ENCODE measurements at places on chromosomes 16 and 17.

GRCh38 chr17:37082985-37083384 lies 134.2 kb downstream of the AATF start:
- no peak for DNase-seq

DNA sequence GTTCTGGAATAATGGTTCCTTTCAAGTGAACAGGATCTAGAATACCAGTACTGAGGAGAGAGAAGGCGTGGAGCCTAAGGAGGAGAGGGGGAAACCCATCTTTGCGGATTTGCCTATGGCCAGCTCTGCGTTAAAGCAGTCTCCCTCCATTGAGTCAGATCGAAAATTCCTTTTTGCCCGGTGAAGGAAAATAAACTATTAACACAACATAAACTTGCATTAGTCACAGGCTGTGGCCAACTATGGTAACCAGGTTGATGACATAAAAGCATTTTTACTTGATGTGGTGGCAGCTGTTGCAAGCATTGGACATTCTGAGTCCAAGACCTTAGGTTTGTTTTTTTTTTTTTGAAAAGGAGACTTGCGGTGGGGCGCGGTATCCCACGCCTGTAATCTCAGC lies 8.9 kb downstream of the LDAF1 start:
- DNase-seq: no peak

DNA sequence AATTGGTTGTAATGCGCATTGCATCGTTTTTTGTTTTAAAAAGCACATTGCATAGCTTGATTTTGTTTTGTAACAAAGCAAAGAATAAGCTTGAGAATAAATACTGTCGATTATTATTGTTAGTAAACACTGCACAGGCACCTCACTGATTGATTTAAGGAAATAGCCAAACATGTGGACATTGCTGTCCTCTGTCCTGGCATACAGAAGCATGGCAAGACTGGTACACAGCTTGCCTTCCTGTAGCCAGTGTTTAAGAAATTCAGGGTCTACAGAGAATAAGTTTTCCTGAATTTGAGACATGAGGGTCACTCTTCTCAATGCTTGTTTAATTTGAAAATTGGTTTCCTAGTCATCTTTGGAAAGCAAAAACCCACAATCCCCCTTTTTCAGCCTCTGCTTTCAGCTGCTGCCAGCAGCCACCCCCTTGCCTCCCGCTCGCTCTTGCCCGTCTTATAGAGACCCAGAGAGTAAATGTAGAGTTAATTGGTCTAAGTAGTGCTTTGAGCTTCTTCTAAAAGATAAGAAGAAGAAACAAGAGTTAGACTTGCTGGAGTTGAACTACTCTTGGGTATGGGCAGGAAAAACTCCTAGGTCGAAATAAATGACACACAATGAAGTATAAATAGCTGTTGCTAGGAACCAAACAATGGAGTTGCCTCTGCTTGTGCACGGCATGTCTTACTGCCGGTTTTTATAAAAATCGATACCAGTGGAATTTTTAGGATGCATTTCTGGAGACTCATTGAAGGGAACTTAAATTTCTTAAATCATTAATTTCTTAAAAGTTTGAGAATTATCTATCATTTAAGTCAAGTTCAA lies 116.6 kb downstream of the MRTFB start:
- no peak for DNase-seq

GRCh38 chr16:30142672-30143346 lies 19.8 kb upstream of the MAPK3 start:
- no peak for DNase-seq

GRCh38 chr16:9395958-9396359 lies 304.5 kb downstream of the HAPSTR1 start:
- DNase-seq: no peak

DNA sequence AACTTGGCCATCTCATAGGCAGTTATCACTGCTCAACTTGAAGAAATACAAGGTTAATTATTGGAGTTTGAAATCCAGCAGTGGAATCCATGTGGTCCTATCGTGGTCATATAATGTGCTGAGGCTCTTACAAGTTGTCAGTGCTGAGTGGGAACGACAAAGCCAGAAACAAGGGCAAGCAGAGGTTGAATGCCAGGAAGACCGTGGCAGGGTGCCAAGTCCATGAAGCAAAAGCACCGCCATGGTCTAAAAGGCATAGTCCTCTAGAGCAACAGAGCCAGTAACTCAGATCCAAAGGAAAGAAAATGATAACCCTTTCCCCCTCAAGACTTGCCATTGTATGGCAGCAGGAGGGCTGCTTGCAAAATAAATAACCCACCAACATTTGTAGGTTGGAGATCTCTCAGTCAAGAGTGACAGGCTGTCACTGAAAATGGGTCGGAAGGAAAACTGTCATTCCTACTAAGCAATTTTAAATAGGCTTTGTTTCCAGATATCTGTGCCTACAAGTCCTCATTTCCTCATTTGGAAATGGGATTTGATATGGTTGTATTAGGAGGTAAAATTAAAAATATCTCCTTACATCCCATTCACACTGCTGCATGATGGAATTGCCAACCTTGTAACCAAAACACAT lies 36.4 kb upstream of the HSBP1 start:
- no peak for DNase-seq

GRCh38 chr16:87404764-87405625 lies 12.9 kb downstream of the MAP1LC3B start:
- no peak for DNase-seq

- no peak for DNase-seq
Observed at GRCh38 chr16:58027161-58027915, 1.8 kb downstream of the MMP15 start.

DNA sequence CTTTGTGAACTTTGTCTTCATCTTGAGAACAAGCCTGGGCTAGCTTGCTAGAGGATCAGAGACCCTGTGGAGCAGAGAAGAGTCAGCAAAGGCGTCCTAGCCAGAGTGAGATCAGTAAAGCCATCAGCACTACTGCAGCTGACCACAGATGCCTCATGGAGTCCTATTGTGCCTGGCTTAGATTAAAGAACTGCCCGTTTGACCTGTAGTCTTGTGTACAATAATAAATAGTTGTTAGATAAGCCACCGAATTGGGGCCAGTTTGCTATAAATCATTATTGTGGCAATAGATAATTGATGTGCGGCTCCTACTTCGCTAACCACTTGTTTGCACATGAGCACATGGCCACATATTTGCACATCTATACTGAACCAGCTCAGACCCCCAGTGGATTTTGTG lies 103.0 kb downstream of the CYLD start:
- no peak for DNase-seq

DNA sequence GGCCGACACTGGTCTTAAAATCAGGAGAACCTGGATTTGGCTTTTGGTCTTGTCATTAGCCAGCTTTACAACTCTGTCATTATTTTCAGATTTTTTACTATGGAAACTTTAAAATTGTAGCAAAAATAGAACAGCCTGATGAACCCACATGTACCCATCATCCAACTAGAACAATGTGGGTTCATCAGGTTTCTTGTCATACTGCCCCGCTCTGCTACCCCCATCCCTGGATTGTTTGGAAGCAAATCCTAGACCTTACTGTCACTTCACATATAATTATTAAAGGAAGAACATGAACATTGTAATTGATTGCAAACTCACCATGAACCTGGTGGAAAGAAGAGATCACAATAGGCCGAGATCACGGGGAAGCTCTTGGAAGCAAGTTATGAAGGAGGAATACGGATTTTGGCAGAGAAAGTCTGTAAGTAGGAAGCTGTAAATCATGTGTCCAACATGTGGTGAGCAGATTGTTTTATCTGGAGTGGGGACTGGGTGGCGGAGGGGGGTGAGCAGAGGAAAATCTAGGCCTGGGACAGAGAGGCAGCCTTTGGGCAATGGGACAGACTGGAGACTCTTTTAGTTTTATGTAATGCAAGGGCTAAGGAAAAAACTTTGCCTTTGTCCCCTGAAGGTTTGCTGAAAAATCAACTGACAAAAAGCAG lies 67.0 kb downstream of the PITPNC1 start:
- no peak for DNase-seq

GRCh38 chr17:61825448-61826137 lies 37.7 kb downstream of the BRIP1 start:
- no peak for DNase-seq

DNA sequence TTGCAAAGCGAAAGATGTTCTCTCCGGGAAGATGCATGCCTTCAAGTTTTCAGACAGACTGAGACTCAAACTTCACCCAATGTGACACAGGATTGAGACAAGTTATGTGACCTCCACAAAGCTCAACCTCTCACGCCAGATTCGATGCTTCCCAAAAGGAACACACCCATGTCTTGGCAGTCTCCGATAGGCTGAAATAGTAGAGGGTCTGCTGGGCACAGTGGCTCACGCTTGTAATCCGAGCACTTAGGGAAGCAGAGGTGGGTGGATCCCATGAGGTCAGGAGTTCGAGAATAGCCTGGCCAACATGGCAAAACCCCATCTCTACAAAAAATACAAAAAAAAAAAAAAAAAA lies 22.1 kb downstream of the ZFHX3 start:
- no peak for DNase-seq

- peak; percentile 42 for DNase-seq
Observed at GRCh38 chr17:77691216-77692085, 267.1 kb upstream of the TNRC6C start.

- no peak for DNase-seq
Observed at GRCh38 chr17:46732754-46733398, 85.6 kb downstream of the WNT3 start.

GRCh38 chr17:74592087-74592990 lies at the start of gene CD300LD:
Gene CD300LD (minus strand): TSS chr17:74592283. CDS start chr17:74592202, 81 bp downstream.
- DNase-seq: no peak

DNA sequence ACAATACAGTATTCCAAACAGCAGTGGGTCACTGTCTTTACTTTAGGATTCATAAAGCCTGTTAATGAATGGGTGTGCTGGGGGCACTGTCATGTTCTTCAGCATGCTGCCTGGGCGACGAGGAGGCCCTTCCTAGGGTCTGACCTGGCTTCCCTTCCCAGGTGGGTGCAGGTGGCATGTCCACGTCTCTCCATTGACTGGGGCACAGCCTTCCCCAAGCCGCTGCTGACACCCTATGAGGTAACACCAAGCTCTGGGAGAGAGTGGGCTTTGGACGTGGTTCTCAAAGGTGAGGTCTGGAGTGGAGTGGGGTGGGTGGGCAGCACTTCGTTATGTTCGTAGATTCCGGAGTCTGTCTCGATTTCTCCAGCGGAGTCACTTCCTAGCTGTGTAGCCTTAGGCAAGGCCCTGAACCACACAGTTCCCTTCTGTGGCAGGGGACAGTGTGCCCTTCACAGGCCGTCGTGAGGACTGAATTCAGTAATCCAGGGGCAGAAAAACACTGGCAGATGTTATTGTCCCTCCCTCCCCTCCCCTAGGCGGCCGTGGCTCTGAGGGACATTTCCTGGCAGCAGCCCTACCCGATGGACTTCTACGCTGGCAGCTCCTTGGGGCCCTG lies 771 bp upstream of the OVCA2 start:
- DNase-seq: no peak

- no peak for DNase-seq
Observed at GRCh38 chr17:7652388-7653356, 1.9 kb downstream of the ATP1B2 start.

DNA sequence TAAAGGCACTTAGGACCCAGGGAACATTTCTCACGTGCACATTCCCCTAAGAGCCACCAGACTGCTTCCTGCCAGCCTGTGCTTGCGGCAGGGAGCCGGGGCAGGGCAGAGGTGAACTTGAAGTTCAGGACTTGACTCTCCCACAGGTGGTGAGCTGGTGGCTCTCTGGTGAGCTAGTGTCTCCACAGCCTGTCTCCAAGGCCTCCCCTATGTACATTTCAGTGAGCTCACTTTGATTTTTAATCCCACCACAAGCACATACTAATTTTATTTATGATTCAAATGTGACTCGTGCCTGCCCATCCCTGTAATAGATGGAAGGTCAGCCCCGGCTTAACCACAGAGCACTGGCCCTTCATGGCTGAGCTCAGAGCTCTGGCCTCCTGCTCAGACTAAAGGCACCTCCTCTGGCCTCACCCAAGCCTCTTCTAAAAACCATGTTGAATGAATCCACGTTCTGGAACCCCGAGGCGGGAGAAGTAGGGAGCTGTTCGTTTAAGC lies 9.2 kb downstream of the SNN start:
- DNase-seq: no peak

DNA sequence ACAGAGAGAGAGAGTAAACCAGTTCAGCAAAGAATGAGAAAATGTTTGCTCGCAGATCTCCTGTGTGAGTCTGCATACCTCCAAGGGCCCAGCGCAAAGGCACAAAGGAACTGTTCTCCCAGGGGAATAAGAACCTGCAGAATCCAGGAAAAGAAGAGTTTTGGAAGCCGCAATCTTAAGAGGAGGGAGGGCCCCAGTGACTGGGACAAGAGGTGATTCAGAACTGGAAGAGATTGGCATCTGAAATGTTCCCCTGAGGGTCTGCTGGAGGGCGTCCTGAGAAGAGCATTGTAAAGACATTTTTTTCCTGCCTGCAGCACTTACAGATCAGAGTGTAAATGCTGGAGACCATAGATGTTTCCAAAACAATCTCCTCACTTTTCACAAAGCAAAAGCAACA lies 6.1 kb downstream of the ATMIN start:
- no peak for DNase-seq

DNA sequence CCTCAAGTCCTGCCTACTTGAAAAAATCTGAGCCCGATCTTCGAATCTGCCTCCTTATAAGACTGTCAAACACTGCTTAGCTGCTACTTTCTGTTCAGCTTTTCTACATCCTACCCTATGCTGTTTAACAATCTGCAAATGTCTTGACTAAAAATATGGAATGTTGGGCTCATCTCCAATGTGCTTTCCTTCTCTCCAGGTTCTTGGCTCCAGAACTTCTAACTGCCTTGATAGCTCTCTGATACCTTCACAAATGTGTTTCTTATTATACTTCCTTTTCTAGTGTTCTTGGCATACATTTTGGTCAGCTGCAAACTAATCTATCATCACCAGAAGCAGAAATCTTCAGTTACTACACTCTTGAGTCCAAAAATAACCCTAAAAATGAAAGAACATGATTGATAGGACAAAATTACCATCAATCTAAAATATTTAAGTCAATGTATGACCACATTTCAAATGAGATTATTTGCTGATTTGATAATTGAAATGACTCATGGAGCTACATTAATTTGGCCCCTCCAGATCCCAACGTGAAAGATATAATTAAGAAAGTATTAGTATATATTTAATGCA lies 372.3 kb upstream of the MON1B start:
- no peak for DNase-seq

GRCh38 chr16:23966597-23967394 lies 131.0 kb downstream of the PRKCB start:
- DNase-seq: no peak

Data from activated CD8-positive, alpha-beta memory T cell treated with anti-CD3 and anti-CD28 coated beads, Interleukin-2, amount 50 U/mL, for 48 hours (primary cell).